Frontal cortex (tissue), 4 donors: ENCODE measurements at places on chromosomes 1 and 21. TPM values are rescaled to one million over a fixed set of nuclear protein-coding genes. Genes with fewer than 3 reads are reported as not detected.

The MYOC gene
- total RNA-seq = under 0.01 TPM

The ACKR1 gene
- 0.41 TPM for total RNA-seq

The ARHGAP29 gene
- total RNA-seq = 12.2 TPM

The SAMD11 gene
- 0.41 TPM for total RNA-seq

The HLX gene
- total RNA-seq = 0.82 TPM

The CLDN17 gene
- not detected for total RNA-seq

The CFAP141 gene
- not detected for total RNA-seq

The RGSL1 gene
- 0.82 TPM for total RNA-seq
